ENCODE measurements at places on chromosomes 6 and 20.

DNA sequence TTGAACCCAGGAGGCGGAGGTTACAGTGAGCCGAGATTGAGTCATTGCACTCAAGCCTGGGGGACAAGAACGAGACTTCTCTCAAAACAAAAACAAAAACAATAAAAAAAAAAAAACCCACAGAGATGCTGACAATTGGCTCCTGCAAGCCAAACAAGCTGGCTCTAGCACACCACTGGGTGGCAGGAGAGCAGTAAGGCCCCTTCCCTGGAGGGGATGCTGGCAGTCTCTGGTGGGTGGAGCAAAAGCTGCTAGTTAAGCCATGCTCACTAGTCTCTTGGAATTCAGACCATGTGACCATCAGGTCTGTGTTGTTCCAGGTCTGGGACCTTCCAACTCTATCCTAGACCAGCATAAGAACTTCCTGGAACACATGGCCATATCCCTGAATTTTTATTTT is 18.9 kb upstream of the DSN1 start:
- peak; percentile 26 for DNase-seq

DNA sequence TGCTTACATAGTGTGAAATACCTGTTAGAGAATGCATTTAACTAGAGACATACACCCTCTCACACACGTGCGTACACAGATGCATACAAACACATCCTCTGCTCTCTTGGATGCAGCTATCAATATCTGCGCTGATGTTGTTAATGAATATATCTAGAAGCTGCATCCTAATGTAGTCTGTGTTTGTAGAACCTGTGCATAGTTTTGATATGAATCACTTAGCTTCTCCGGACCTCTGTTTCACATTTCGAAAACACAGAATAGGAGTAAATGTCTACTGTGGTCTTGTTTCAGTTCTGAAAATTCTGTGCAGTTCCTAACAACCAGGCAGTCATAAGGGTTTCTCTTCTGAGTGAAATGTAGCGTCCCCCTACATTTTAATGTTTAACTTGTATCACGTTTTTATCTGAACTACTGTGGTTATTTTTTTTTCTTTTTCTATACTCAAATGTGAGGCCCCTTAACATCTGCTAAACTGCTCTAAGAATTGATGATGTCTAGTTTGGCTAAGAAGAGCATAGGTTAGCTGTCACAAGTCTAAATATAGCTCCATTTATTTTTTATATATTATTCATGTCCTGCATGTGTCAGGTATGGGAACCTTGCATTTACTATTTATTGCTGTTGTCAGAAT is 254.5 kb downstream of the TMEM242 start:
- no peak for DNase-seq

- DNase-seq = no peak
Observed at GRCh38 chr6:24490948-24491347, 1.6 kb upstream of the GPLD1 start.

- DNase-seq = no peak
Observed at GRCh38 chr20:25042531-25043498, 15.1 kb downstream of the ACSS1 start.

DNA sequence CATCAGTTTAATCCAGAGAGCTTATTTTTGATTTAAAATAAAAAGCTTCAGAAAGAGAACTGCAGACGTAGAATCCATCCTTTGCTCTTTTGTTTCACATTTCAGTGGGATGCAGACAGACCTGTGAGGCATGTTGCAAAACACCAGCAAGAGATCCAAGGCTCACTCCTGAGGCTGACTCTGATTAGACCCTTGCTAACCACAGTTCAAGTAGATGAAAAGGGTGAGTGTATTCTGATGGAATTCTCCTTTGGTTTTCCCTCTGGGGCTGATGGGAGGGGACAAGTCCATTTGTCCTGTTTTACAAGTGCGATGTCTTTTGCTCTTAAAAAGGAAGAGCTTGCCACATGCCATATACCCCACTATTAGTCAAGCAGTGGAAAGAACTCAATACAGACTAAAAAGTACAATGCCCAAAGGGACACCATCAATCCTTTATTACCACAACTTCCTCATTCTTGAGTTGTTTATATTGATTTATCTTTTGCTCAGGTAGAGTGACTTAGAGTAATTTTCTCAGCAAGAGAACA is 772.7 kb downstream of the MAFB start:
- no peak for DNase-seq

DNA sequence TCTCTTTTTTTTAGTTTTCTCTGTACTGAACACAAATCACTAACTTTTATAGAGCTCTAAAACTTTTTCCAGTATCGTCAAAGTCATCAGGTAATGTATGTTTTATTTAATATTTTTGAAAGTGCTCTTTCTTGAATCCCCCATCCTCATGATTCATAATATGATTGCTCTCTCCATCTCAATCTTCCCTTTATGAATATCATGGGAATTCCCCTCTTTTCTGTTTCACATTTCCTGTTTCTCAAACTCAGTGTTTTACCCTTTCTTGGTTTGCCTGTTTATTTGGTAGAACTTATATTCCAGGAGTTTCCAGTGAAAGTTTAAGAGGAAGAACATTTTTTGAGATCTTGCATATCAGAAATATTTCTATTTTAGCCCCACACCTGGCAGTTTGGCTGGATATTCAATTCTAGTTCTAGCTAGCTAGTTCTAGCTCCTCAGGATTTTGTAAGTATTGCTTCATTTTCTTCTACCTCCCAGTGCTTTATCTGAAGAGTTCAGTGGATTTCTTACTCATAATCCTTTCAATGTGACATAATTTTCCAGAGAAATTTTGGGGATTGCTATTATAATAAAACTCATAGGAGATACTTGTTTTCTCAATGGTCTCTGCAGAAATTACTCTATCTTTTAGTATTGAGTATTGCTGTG is 6.1 kb upstream of the C6orf58 start:
- no peak for DNase-seq

DNA sequence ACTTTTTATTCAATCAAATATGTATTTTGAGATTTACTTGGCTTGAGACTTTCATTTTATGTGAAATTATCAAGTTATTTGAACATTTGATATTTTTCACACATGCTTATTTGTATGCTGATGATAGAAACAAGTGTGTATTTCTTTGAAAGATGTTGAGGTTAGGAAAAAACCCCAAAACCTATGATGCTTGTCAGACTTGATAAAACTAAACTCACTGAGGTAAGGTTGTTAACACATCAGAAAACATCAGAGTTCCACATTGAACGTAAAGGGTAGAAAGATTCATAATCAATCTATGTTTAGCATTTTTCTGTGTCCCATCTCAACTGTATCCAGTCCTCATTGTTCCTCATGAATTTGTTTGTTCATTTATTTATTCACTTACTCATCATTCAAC is 12.2 kb downstream of the SF3B5 start:
- DNase-seq = no peak
